ENCODE measurements at places on chromosomes 16 and 17.

GRCh38 chr17:47735536-47736011, 2.5 kb downstream of the TBX21 start:
- DNase-seq = no peak

DNA sequence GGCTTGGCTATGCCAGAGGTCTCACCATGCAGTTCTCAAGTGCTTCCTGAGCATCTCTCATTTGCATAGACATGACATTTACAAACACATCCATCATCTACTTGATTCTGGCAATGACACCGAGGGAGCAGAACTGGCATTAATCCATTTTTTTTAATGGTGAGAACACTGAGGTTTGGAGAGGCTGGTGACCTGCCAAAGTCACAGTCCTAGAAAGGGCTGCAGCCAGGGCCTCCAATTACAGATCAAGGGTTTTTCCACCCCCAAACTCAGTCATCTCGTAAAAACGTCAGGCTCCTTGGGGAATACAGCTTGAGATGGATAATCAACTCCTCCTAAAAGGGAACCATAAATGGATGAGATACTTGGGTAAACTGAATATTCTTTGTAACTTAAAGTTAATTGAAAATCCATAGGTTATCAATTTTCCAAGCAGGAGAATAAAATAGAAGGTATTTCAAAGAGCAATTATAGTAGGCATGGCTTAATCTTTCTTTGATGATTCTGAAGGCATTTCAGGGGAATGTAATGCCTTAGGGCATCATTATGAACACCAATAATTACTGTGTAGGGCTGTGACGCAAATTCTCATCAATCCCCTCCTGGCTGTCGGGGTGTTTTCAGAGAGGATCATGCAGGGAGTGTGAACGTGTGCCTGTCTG, 9.4 kb upstream of the MEOX1 start:
- DNase-seq = no peak

DNA sequence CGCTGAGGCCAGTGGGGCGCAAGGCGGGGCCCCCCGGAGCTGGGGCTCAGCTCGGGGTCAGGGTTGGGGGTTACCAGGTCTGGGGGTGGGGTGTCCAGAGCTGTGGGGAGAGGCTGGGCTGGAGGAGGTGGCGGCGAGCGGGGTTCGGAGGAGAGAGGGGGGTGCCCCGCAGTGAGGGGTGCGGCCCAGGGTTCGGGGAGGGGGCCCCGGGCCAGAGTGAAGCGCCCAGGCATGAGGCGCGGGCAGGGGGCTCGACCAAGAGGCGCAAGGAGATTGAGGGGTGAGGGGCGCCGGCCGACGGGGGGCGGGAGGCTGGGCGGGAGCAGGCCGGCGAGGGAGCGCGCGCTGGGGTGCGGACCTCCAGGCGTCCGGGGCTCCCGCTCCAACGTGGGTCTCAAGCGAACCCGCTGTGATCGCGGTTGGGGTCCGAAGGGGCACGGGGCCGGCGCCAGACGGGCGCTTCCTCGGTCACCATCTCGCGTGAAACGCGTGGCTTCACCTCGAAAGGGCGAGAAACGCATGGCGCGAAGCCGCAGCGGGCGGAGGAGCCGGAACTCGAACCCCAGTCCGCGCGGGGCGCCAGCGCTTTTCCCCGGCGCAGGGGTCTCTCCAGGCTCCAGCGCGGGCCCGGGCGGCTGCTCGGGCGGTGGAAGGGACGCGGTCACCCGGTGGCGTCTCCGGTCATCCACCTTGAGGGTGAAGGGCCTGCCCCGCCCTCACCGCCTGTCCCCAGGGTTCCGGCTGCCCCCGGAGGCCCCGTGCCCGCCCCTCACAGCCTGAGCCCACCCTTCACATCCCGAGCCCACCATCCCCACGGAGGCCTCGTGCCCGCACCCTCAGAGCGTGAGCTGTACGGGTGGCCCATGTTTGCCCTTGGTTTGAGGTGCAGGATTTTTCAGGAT, 846 bp downstream of the CPNE7 start:
- DNase-seq = no peak

- no peak for DNase-seq
Observed at GRCh38 chr17:61815863-61816503, 47.3 kb downstream of the BRIP1 start.

DNA sequence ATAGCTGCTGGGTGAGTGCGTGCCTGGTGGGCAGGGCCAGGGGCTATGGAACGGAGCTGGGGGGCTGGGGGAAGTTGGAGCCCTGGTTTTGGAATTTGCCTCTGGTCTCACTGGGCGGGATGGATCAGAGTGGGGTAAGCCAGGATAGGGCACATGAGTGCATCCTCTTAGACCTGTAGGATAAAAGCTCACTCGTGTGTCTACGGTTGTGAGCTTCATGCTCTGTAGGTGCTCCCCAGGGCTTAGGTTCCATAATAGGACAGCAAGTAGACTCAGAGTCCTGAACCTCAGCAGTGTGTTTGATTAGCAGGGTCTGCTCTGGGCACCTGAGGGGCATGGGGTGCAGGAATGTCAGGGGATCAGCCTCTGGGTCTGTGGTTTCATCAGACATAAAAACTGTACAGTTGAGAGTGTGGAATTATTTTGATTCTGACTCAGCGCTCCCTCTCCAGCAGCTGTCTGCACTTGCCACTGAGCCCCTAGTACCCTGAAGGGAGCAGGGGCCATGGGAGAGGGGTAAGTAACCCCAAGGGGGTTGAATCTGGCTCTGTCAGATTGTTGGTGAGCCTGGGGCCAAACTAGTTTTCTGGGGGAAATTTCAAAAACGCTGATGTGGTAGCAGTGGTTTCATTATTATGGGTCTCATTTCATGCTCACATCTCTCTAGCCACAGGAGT, 84.2 kb upstream of the LGALS9 start:
- DNase-seq = no peak

DNA sequence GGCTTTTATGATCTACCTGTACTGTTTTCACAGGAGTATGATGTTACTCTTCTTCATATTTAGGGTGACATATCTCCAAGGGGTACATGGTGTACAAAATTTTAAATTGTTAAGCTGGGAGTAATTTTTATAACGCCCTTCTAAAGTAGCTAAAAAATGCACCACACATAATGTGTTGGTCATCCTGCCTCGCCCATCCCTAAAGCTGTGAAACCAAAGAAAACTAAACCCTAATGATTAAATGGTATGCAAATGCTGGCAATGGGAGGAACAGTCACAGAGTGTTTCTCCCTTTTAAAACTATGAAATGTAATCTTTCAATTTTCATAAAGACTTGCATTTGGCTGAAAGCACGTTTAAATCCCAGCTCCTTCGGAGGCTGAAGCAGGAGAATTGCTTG, 2.0 kb upstream of the KRT24 start:
- DNase-seq = no peak

GRCh38 chr16:4213737-4214136, 28.1 kb downstream of the SRL start:
- DNase-seq = no peak

GRCh38 chr17:48577946-48578615, at the start of gene HOXB4:
HOXB4 (minus strand) TSS chr17:48578350; CDS start chr17:48578319, 31 bp downstream.
- DNase-seq = no peak

DNA sequence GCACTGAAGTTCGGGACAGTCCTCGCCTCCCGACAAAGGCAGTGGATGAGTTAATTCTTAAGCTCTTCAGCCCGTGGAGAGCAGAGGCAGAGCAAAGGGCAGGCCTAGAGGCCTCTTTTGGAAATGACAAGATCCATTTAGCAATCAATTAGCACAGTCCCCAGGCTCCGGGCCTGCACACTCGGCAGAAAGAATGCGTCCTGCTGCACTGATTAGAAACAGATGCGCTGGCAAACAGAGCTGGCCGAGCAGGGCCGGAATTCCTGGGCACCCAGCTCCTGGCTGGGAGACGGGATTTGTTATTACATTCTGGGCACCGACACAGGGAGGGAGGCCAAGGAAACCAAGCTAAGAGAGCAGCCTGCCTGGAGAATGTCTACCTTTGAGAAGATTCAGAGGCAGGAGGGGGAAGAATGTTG, 162.9 kb downstream of the COPRS start:
- DNase-seq = peak; percentile 61

DNA sequence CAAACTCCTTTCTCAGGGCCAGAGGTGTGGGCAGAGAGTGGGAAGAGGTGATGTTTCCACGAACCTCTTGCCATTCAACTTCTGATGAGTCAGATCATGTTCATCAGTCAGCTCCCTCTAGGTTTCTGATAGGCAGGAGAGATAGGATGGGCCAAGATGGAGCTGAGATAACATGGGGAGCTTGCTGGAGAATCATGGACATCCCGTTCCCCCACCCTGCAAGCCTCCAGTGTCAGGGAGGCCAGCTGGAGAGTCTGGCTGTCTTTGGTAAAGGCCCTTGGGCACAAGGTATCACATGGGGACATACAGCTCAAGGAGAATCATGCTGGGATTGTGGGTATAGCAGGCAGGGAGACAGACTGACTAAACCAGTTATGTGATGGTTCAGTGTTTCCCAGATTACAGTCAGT, 136.0 kb upstream of the IRX3 start:
- DNase-seq = no peak

- no peak for DNase-seq
Observed at GRCh38 chr17:5544115-5544514, 40.2 kb downstream of the NLRP1 start.

DNA sequence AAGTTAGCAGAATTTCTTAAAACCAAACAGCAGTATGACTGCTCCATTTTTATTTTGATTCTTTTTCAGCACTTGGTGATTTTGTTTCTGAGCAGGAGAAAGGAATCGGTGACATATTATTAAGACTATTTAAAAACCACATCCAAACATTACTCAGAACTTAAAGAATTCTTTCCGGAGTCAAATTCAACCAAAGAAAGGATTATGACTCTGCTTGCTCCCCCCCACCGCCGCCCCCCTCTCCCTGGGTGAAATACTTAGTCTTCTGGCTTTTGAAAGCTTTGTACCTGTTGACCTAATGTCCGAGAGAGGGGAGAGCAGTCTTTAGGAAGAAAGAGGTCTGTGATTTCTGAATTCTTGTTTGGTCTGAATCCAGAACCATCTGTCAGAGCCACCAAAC, 17.9 kb upstream of the COL1A1 start:
- no peak for DNase-seq

- no peak for DNase-seq
Observed at GRCh38 chr16:56252835-56253234, 61.5 kb downstream of the GNAO1 start.

DNA sequence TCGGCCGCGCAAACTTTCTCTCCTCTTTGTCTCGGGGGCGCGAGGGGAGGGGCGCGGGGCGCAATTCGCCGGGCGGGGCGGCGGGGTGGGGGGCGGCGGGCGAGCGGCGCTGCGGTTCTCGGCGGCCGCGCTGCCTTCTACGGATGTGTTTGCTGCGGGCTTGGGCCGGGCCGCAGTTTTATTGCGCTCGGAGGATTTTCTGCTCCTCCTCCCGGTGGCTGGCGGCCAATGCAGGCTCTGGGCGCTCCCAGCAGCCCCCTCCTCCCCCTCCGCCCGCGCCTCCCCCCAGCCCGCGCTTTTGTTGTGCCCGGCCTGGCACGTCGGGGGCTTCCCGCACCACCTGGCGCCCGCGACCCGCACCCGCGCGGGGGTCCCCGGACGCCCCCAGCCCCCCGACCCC, at the start of gene TIMP2:
Gene TIMP2, minus strand, starts transcription at position 154 of the 400 bp plus-strand sequence. CDS start 299 bp downstream, outside the sequence.
- peak; percentile 93 for DNase-seq

- no peak for DNase-seq
Observed at GRCh38 chr17:7167832-7168231, 11.3 kb downstream of the ASGR1 start.

GRCh38 chr16:86508947-86509758, 1.2 kb upstream of the FOXF1 start:
- DNase-seq = no peak

- no peak for DNase-seq
Observed at GRCh38 chr16:23040246-23040645, 109.0 kb downstream of the USP31 start.

- DNase-seq = no peak
Observed at GRCh38 chr17:205148-205669, 23.8 kb upstream of the DOC2B start.
